ENCODE measurements at places on chromosomes 1 and 21. TPM values are rescaled to one million over a fixed set of nuclear protein-coding genes. Genes with fewer than 3 reads are reported as not detected.

- no peak for DNase-seq
These were observed 470.5 kb downstream of the LTN1 start for GRCh38 chr21:28522014-28522799.

- DNase-seq: peak; percentile 9
These were observed 57.5 kb downstream of the BCL9 start for GRCh38 chr1:147598621-147599361.

DNA sequence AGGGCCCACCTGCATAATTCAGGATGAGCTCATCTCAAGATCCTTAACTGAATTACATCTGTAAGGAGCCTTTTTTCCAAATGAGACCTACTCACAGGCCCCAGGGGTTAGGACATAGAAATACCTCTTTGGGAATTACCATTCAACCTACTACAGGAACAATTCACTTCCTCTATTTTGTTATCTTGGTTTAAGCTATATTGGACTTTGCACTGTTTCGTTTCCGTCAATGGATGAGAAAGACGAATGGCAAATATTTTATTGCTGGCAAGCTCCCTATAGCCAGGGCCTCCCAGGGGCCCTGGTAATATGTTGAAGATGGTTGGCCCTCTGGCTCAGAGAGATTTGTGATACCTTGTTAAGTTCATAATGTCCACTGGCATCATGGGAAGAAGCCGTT, 384.2 kb upstream of the DUSP10 start:
- DNase-seq: no peak

DNA sequence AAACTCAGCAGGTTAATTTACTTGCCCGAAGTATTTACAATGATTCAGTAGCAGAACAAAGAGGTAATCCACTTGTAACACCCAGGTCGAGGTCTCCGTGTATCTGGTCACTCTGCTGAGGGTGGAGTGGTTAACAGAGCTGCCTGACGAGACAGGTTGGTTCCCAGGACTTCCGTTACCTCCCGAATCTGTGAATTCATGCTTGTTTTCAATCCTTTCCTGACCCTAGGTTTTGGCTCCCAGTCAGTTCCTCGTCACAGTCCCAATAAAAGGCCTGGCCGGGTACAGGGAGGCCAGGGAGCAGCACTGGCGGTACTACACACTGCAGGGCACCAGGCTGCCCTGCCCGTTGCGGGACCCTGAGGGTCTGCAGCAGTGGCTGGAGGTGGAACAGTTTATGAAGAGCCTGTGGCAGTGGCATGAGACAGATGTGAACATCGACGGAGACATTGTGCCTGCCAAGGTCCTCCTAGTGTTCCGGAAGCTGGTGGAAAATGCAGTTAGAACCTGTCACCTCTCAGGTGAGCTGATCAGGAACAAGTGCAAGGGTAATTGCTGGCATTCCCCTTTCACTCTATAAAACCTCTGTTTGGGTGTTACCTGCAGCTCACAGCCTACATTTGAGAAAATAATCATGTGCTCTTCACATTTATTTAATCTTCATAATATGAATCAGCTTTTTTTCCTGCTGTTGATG, 12.8 kb downstream of the MAB21L3 start:
- no peak for DNase-seq

GRCh38 chr1:185808631-185809030, 74.4 kb downstream of the HMCN1 start:
- no peak for DNase-seq

DNA sequence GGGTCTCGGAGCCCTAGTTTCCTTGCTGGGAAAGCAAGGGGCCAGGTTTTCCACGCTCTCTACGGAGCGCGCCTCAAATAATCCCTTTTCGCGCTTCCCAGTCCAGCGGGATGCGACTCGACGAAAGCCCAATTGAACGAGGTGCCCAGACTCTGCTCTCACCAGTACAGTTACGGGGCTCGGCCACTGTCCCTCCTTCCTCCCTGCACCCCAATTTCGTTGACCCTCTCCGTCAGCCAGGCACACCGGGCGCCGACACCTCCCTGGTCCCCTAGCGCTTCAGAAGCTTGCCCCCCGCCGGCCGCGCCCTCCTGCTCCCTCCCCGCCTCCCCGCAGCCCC, 389 bp downstream of the SEMA6C start:
- DNase-seq: no peak

GRCh38 chr1:246145900-246146299, 361.2 kb downstream of the SMYD3 start:
- DNase-seq: no peak

GRCh38 chr21:22892740-22893139, 1894.5 kb downstream of the NCAM2 start:
- no peak for DNase-seq

GRCh38 chr1:154589780-154590179, 18.2 kb downstream of the ADAR start:
- no peak for DNase-seq

DNA sequence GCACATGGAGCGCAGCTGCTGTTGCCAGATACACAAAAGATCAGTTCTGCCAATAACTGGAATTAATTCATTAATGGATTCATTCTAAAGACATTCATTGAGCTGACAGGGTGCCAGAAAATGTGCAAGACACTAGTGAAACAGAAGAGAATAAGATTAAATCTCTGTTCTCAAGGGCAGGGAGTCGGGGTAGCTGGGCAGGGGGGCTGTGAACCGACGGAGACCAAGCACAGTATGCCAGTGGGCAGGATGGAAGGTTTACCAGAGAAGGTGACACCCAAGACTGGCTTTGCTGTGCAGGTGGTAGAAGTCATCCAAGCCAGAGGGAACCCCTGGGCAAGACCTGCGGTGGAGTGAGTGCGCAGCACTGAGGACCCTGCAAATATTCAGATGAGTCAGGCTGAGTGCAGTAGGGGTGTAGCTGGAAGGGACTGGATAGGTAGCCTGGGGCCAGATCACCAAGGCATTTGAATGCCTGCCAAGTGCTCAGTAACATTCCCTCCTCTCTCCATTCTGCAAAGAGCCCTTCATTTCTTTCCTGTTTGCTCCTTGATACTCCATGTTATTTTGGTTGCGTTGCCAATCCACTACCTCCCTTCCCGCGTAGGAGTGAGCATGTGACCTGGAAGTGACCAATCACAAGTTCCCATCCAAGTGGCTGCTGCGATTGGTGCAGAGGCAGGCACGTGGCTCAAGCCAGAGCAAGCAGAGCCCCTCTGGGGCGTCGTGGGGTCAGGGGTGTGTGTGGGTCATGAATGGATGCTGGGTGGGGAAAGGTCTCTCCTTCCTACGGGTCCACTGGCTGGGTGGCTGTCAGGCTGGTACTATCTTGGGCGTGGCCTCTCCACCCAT, 413.1 kb downstream of the PTPRU start:
- DNase-seq: peak; percentile 54

- DNase-seq: no peak
These were observed 15.1 kb downstream of the FOXJ3 start for GRCh38 chr1:42319871-42320484.

DNA sequence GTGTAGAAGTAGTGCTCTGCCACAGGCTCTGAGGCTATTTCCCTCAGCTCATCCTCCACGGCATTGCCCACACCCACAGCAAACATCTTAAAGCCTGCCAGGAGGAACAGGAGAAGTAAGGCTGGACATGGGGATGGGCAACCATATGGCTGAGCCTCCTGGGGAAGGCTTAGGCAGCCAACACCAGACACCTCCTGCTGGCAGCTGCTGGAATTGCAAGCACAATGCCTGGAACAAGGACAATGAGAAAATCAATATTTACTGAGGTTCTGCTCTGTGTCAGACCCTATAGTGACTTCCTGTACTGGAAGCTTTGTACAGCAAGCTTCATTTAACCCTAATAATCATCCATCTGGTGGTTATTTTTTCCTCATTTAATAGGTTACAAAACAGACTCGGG, 8.2 kb downstream of the MATN1 start:
- no peak for DNase-seq

DNA sequence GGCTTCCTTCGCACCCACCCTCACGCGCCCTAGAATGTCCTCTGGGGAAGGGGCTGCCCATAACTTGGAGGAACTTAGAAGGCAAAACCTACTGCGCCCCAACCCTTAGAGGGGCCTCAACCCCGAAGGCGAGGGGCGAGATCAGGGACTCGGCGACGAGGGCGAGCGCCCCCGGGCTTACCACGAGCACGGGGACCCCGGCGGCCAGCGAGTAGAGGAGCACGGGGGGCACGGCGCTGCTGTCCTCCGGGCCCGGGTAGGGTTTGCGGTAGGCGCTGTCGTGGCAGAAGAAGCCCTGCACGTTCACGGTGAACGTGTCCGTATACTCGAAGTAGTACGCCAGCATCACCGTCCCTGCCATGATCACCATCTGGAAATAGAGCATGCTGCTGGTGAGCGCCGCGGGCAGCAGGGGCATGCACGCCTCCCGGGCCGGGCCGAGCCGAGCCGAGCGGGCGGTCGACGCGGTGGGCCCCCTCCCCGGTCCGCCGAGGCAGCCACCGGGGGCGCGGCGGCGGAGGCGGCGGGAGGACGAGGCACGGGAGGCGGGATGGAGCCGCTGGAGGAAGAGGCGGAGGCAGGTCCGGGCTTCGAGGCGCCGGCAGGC, 304 bp downstream of the PLPPR5 start:
- DNase-seq: no peak

GRCh38 chr1:107609808-107610207, 355.2 kb downstream of the VAV3 start:
- no peak for DNase-seq

DNA sequence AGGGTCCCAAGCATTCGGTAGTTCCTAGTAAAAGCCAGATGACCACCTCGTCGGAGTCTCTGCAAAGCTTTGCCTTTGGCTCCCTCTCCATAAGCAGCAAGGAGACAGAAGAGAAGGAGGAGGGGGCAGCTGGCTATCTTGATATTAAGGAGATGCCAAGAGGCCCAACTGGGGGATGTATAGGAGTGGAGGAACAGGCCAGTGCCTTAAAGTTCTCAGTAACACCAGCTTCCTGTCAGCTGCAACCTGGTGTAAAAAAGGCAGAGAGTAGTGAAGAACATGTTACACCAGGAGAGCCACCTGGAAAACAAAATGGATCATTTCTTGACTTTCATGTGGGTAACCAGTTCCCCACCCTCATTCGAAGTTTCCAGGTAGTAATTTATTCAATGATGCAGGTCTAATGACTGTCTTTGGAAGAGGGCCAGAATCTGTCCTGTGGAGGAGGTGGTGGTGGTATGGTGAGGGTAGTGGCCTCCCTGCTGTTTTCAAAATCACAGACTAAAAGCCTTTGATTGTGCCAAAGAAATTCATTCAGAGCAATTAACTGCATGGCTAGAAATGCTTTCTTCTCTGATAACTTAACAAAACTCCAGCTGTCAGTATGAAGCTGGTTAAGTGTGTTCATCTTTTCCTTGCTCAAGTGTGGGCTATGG, 27.3 kb downstream of the TMEM200B start:
- no peak for DNase-seq

DNA sequence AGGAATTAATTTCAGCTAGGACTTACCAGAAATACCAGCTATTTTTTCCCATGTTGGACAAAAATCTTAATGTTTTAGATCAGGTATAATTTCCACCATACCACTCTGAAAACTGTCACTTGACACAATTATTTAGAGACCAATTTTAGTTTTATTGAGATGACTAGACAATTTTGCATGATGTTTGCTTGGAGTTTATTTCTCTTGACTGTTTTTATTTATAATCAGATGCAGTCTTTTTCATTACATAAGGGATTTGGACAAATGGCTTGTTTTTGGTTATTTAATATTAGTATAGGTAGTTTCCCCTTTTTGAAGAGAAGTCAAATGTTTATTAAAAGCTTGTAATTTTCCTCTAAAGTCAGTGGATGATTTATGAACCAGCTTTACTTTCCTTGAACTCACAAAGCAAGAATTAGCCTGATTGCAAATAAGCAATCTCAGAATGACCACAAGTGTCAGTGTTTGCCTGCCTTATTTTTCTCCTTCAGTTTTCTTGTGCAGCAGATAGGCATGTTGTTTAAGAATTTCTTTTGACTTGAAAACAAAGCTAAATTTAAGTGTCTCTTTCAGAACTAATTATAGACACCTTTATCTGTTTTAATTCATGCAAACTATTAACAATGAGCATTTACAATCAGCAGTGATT, 3.8 kb upstream of the B3GALT2 start:
- DNase-seq: no peak

DNA sequence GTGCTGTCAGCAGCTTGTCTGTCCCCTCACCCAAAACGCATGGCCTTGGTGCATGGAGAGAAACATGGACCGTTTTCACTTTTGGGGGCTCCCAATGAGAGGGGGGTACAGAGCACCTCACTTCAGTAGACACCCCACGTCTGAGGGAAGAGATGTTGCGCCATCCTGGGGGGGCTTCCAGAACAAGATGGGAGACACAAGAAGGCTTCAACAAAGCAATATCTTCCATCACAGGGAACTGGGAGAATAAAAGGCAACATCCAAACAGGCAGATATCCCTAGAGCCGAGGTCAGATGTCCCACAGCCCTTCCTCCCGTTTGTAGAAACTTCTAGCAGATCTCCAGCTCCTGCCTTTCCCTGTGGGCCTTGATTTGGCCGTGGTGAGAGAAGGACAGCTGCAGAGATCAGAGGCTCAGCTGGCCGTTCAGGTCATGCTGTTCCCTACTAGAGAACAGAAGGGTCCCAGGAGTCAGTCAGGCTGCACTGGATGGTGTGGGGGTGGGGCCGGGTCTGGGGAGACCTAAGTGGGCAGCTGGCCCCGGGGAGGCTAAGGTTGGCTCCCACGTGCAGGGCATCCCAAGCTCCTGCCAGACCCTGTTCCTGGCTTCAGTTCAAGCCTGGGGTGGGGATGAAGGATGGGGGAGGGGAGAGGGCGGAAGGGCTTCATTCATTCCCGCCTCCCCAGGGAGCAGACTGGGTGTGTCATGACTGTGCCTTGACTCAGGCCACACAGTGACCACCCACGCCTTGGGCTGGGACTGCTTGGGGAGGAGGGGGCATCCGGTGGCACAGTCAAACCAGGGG, 4.4 kb downstream of the PLOD1 start:
- no peak for DNase-seq

GRCh38 chr1:116320874-116321273, 52.2 kb upstream of the ATP1A1 start:
- no peak for DNase-seq

DNA sequence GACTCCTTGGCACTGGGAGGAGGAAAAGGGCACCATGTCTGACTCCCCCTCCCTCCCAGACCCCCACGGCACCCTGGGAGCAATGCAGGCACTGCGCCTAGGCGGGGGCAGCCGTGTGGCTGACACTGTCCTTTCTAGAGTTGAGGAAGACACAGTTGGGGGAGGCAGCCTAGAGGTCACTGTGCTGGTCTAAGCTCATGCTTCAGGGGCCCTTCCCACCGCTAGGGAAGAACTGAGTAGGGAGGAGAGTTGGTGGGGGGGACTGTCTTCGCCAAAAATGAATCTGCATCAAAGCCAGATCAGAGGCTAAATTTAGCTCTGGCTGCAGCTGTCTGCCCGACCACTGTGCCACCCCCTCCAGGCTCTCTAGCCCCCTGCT, 3.4 kb downstream of the SEMA6C start:
- no peak for DNase-seq

Gene FCGR3B
- not detected for total RNA-seq

Gene GCLM
- total RNA-seq: 28.9 TPM

Gene C1orf35
- total RNA-seq: 19.7 TPM

Gene ERG
- total RNA-seq: not detected

Gene SYT11
- 16.9 TPM for total RNA-seq

Gene NLRP3
- total RNA-seq: 10.3 TPM

Gene FOXD2
- total RNA-seq: 1.1 TPM

Measured in HT1080 (cell line).